ENCODE measurements at places on chromosomes 1 and 21.

GRCh38 chr1:180232521-180233043 lies 2.5 kb downstream of the LHX4 start:
- no peak for DNase-seq

DNA sequence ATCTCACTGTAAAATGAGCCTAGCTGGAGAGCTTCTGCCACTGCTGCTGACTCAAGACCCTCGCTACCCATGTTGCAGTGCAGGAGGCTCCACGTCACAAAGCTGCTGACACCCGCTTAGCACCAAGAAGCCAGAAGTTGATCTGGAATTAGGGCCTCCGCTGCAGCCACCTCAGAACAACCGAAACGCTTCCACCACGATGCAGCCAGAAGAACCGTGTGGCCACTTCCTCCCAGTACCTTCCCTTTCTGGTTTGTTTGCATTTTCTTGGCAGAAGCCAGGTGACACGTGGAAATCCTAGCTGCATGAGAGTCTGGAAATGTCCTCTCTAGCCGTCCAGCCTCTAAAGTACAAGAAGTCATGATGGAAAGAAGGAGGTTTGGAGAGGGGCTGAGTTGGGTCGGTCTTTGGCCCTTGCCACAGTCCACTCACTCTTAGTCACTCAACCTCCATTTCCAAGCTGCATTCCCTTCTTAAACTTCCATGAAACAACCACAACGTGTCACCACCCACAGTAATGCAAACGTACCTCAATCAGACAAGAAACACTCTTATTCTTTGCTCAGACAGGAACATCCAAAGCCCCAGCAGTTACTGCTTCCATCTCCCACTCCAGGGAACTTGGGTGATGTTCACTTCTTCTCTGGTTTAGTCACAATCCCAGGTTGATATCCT lies 10.0 kb upstream of the CDA start:
- DNase-seq = no peak

- DNase-seq = no peak
Measured at GRCh38 chr1:42929434-42930177, 29.1 kb downstream of the SLC2A1 start.

DNA sequence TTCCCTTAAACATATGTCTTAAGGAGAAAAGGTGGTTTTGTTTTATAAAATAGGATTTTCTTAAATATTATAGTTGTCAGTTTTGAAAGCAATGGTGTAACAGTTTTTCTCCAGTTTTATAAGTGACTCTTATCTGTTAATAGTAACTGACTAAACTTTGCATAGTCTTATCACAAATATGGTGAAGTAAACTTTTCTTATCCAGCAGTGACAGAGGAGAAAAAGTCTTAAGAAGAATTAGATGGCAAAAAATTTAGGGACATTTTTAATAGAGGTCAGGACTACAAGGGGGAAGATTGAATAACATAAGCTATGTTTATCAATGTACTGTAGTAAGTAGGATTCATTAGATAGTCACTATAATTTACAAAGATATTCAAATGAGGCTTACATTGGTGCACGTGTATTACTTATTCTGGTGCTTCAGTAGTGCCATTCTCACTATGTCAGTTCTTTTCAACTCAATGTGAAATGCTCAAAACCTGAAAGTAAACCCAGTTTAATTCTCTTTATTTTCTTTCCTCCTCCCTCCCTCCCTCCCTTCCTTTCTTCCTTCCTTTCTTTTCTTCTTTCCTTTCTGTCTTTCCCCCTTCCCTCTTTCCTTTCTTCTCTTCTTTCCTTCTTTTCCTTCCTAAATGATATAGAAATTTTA lies 26.1 kb downstream of the F3 start:
- DNase-seq = no peak

- DNase-seq = no peak
Measured at GRCh38 chr21:36959020-36959835, 7.2 kb downstream of the HLCS start.

- DNase-seq = no peak
Measured at GRCh38 chr1:52142220-52143183, 613 bp downstream of the ZFYVE9 start.

DNA sequence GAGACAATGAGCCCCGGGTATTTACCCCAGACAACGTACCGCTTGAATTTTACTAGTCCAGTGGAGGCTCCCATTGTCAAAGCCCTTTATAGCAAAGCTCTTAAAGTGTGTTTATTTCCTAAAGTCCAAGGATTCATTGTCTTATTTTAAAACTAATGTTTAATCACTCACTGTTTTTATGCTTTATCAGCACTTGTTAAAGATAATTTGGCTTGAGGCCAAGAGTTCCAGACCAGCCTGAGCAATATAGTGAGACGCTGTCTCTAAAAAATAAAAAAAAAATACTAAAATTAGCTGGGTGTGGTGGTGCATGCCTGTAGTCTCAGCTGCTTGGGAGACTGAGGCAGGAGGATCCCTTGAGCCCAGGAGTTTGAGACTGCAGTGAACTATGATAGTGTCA lies 202.8 kb downstream of the RYR2 start:
- no peak for DNase-seq

DNA sequence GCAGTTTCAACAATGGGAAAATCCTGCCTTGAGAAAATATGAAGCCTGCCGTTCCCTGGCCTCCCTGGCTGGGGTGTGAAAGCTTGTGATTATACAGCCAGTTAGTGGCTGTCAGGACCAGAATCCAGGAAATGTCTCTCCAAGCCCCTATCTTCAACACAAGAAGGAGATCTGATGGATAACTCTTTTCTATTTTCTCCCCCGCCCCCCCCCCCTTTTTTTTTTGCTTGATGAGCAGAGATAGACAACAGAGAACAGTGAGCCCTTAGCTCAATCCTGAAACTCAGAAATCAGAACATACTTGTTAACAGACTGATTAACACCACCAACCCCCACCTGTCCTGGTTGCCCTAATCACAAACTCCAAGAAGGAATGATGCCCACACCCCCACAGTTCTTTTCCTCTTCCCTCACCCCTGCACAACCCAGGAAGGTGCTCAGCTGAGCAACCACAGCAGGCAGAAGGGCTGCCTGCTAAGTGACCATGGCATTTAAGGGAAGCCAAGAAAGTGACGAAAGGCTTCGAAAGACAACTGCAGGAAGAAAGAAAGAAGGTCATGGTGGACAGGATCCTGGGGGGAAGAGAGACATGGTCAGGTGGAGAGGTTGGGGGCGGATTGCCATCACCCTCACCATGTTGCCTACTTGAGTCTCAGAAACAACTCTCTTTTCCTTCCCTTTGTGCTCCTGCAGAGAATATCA lies 12.3 kb upstream of the DENND2D start:
- DNase-seq = no peak

GRCh38 chr1:167881069-167881468 lies 32.9 kb downstream of the ADCY10 start:
- no peak for DNase-seq

Measured in stimulated activated CD4-positive, alpha-beta T cell treated with anti-CD3 and anti-CD28 coated beads, TNF-alpha, amount 100 ng/mL, for 1 hour (primary cell).